Breast epithelium (tissue), 4 donors: ENCODE measurements at places on chromosomes 5 and 9. TPM values are rescaled to one million over a fixed set of nuclear protein-coding genes. Genes with fewer than 3 reads are reported as not detected.

The PCDHGB6 gene
- total RNA-seq, result 12.8 TPM

The RNF208 gene
- 1.8 TPM for total RNA-seq

The KDM3B gene
- total RNA-seq, result 66.5 TPM

The GALT gene
- total RNA-seq, result 36.7 TPM

The DIRAS2 gene
- 1.2 TPM for total RNA-seq

The STPG3 gene
- not detected for total RNA-seq

The WDR38 gene
- total RNA-seq, result not detected

The MAMDC2 gene
- total RNA-seq, result 18.7 TPM

The RGP1 gene
- total RNA-seq, result 16.7 TPM

The TEX48 gene
- total RNA-seq, result not detected

The GRIN3A gene
- not detected for total RNA-seq

DNA sequence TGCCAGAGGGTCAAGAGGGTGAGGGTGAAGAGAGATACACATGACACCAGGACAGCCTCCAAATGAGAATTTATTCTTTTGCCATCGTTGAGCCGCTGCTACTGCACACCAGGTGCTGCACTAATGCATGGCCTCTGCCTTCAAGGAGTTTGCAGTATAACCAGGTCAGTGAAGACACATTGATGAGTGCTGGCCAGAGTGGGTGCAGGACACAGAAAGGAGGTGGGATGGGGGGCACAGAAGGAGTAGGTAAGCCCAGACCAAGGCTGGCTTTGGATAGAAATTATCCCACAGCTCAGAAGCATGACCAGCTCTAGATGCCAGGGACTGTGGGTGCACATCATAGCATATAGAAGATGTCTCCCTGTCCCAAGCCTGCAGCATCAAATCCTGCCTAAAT is 38.0 kb downstream of the FOXI1 start:
- H3K36me3 ChIP-seq, result no peaks in the 10 kb centered on the region
- H3K4me1 ChIP-seq, result no peaks in the 10 kb centered on the region
- no peaks in the 10 kb centered on the region for H3K27me3 ChIP-seq
- H3K27ac ChIP-seq, result peak overlapping the region; percentile 74
- no peak for DNase-seq

GRCh38 chr5:11324521-11325289 is 563.7 kb upstream of the DAP start:
- no peaks in the 10 kb centered on the region for H3K36me3 ChIP-seq
- no peaks in the 10 kb centered on the region for H3K27me3 ChIP-seq
- H3K4me3 ChIP-seq, result no peak overlapping the region
- H3K27ac ChIP-seq, result peak overlapping the region; percentile 70
- H3K4me1 ChIP-seq, result no peaks in the 10 kb centered on the region

GRCh38 chr9:114389612-114390368 is 2.0 kb upstream of the AKNA start:
- peak overlapping the region; percentile 7 for H3K27ac ChIP-seq
- H3K27me3 ChIP-seq, result no peaks in the 10 kb centered on the region
- no peak overlapping the region for H3K4me3 ChIP-seq
- no peak for DNase-seq

DNA sequence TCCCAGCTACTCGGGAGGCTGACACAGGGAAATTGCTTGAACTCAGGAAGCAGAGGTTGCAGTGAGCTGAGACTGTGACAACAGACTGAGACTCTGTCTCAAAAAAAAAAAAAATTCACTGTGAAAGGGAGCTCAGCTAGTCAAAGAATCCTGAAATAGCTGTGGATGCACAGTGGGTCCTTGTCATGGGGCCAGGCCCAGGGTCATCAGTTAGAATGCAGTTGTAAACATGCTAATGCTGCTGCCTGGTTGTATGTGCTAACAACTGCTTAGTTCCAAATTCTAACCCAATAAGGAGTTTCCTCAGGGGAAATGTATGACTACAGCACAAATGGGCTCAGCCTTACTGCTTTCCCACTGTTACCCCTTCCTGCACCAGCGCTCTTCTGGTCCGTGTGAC is 84.0 kb downstream of the PALM2AKAP2 start:
- no peaks in the 10 kb centered on the region for H3K36me3 ChIP-seq
- no peak for DNase-seq
- H3K27me3 ChIP-seq, result no peaks in the 10 kb centered on the region

- no peaks in the 10 kb centered on the region for H3K27me3 ChIP-seq
- H3K27ac ChIP-seq, result no peak overlapping the region
- H3K36me3 ChIP-seq, result no peaks in the 10 kb centered on the region
- no peak for DNase-seq
These were observed 521.7 kb downstream of the RAB3C start for GRCh38 chr5:59104400-59105127.

DNA sequence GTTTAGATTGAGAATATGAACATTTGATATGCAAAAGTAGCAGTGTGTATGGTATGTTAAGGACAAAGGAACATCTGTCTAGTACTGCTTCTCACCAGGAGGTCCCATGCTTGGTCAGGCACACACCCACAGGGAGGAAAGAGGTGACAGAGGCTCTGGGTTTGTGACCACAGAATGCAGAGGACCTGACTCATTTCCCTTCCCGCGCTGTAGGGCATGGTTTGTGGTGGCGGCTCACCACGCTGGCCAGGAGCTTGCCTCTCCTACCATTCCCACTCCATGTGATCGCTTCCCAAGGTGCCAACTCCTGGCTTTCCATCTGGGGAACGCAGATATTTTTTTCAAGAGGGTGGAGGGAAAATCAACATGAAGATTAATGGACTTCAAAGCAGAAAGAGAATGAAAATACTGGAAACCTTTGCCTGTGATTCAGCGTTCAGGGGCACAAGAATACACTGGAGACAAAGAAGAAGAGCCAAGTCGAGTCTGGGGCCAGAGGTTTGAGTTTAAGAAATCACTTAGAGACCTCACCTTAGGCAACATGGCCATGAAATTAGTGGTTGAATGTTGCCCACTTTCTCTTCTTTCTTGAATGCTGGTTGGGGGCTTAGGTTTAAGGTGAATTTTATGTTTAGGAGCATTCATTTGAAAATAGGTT is 477.8 kb downstream of the CCDC171 start:
- no peaks in the 10 kb centered on the region for H3K27me3 ChIP-seq
- H3K4me3 ChIP-seq, result no peak overlapping the region
- H3K4me1 ChIP-seq, result no peaks in the 10 kb centered on the region
- no peaks in the 10 kb centered on the region for H3K36me3 ChIP-seq
- no peak for DNase-seq

- no peaks in the 10 kb centered on the region for H3K4me1 ChIP-seq
- no peaks in the 10 kb centered on the region for H3K27me3 ChIP-seq
- H3K27ac ChIP-seq, result no peak overlapping the region
- DNase-seq, result no peak
These were observed 913.8 kb downstream of the TLE1 start for GRCh38 chr9:80775530-80775929.

- no peaks in the 10 kb centered on the region for H3K36me3 ChIP-seq
- H3K27me3 ChIP-seq, result no peaks in the 10 kb centered on the region
- H3K27ac ChIP-seq, result no peak overlapping the region
- DNase-seq, result peak; percentile 45
- H3K4me3 ChIP-seq, result no peak overlapping the region
- H3K4me1 ChIP-seq, result no peaks in the 10 kb centered on the region
These were observed 22.1 kb upstream of the MARCHF6 start for GRCh38 chr5:10331341-10331796.

- no peaks in the 10 kb centered on the region for H3K27me3 ChIP-seq
- no peak overlapping the region for H3K27ac ChIP-seq
- H3K4me1 ChIP-seq, result no peaks in the 10 kb centered on the region
- no peaks in the 10 kb centered on the region for H3K36me3 ChIP-seq
- H3K4me3 ChIP-seq, result no peak overlapping the region
- DNase-seq, result no peak
These were observed 8.2 kb upstream of the OR13D1 start for GRCh38 chr9:104686081-104686480.

GRCh38 chr5:44646016-44646415 is 162.7 kb upstream of the MRPS30 start:
- no peaks in the 10 kb centered on the region for H3K4me1 ChIP-seq
- H3K27me3 ChIP-seq, result no peaks in the 10 kb centered on the region

- no peaks in the 10 kb centered on the region for H3K4me1 ChIP-seq
- DNase-seq, result no peak
- H3K4me3 ChIP-seq, result no peak overlapping the region
- H3K27me3 ChIP-seq, result no peaks in the 10 kb centered on the region
These were observed 7.3 kb upstream of the RASEF start for GRCh38 chr9:83070261-83070660.

- no peak overlapping the region for H3K4me3 ChIP-seq
- H3K4me1 ChIP-seq, result no peaks in the 10 kb centered on the region
- DNase-seq, result no peak
- no peaks in the 10 kb centered on the region for H3K36me3 ChIP-seq
- peak overlapping the region; percentile 49 for H3K27ac ChIP-seq
- H3K27me3 ChIP-seq, result no peaks in the 10 kb centered on the region
These were observed 67.9 kb downstream of the VCAN start for GRCh38 chr5:83539463-83539790.

GRCh38 chr9:134993996-134994720 is 76.4 kb upstream of the FCN1 start:
- H3K36me3 ChIP-seq, result no peaks in the 10 kb centered on the region
- DNase-seq, result peak; percentile 20
- no peaks in the 10 kb centered on the region for H3K4me1 ChIP-seq
- no peak overlapping the region for H3K27ac ChIP-seq

GRCh38 chr5:15013654-15014463 is 142.3 kb upstream of the ANKH start:
- no peak overlapping the region for H3K4me3 ChIP-seq
- no peaks in the 10 kb centered on the region for H3K36me3 ChIP-seq
- peaks cover 5% of the 10 kb centered on the region for H3K4me1 ChIP-seq
- no peak for DNase-seq
- H3K27me3 ChIP-seq, result no peaks in the 10 kb centered on the region
- H3K27ac ChIP-seq, result no peak overlapping the region

DNA sequence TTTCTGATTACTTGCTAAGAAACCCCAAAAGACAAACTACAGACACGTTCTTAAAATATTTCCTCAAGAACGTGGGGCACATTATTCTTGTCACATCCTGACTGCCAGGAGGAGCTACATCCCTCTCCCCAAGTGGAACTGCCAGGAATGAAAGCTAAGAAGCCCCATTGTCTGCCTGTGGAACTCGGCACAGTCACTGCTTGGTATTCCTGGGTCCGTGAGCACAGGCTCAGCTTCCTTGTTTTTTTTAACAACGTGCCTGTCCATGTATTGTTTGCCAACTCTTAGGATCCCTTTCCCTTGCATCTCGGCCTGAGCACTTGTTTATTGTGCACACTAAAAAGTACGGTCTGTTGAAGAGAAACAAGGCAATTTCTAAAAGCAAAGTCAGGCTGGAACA is 47.0 kb upstream of the SELENOP start:
- H3K27ac ChIP-seq, result peak overlapping the region; percentile 77
- H3K36me3 ChIP-seq, result no peaks in the 10 kb centered on the region
- peak overlapping the region; percentile 19 for H3K4me3 ChIP-seq
- no peak for DNase-seq

DNA sequence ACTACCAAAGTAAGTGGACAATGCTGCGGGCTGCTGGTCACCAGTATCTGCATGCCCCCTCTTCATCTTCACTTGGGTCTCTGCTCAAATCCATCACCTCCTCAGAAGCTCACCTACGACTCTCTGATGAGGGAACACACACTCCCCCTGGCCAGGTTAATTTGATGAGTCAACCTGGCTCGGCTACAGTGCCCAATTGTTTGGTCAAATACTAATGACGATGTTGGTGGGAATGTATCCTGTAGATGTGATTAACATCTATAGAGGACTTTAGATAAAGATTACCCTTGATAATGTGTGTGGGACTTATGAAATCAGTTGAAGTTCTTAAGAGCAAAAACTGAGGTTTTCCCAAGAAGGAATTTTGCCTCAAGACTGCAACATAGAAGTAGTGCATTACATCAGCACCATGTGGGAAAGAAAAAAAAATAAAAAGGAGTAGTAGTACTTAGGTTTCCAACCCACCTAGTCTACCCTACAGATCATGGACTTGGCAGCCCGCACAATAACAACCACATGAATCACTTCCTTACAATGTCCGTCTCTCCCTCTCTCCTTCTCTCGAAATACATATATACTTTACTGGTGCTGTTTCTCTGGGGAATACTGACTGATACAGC is 467.3 kb downstream of the DNAH5 start:
- no peak overlapping the region for H3K27ac ChIP-seq
- H3K36me3 ChIP-seq, result no peaks in the 10 kb centered on the region
- no peak for DNase-seq

- H3K27me3 ChIP-seq, result no peaks in the 10 kb centered on the region
- H3K4me3 ChIP-seq, result no peak overlapping the region
- DNase-seq, result no peak
- no peak overlapping the region for H3K27ac ChIP-seq
These were observed 20.5 kb downstream of the GFI1B start for GRCh38 chr9:132998831-132999635.

DNA sequence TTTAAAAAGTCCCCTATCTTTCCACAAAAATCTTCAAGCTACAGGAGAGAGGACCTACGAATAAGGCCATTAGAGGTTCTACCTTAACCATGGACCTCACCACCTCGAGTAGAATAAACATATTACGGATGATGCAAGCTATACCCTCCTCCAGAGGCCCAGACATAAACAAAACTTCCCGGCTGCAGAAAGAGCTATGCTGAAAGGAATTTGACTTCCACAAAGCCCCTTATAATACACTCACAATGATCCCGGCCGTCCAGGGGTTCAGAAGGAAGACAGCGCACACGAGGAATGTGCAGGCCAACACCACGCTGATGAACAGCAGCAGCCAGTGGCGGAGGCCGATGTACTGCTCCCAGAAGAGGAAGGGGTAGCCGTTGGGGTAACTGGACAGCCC is 59.0 kb downstream of the PTCH1 start:
- DNase-seq, result no peak
- peaks cover 5% of the 10 kb centered on the region for H3K4me1 ChIP-seq
- H3K4me3 ChIP-seq, result no peak overlapping the region

DNA sequence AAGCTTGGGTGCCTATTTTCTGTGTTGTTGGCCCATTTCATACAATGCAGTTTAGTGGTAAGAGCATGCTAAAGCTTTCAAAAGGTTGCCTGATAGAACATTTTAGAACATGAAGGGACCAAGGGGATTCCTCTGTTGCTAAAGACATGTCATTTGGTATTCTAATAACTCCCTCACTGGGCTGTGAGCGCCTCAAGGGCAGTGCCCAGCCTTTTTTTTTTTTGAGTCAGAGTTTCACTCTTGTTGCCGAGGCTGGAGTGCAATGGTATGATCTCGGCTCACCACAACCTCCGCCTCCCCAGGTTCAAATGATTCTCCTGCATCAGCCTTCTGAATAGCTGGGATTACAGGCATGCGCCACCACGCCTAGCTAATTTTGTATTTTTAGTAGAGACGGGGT is 77.1 kb downstream of the PCSK5 start:
- H3K27ac ChIP-seq, result no peak overlapping the region
- no peak overlapping the region for H3K4me3 ChIP-seq
- DNase-seq, result no peak
- no peaks in the 10 kb centered on the region for H3K36me3 ChIP-seq
- H3K27me3 ChIP-seq, result no peaks in the 10 kb centered on the region
- no peaks in the 10 kb centered on the region for H3K4me1 ChIP-seq
